NCI-H69 (cell line): ENCODE measurements at places on chromosomes 12 and 14.

- DNase-seq = no peak
Observed at GRCh38 chr12:122381021-122381420, 41.4 kb downstream of the CLIP1 start.

DNA sequence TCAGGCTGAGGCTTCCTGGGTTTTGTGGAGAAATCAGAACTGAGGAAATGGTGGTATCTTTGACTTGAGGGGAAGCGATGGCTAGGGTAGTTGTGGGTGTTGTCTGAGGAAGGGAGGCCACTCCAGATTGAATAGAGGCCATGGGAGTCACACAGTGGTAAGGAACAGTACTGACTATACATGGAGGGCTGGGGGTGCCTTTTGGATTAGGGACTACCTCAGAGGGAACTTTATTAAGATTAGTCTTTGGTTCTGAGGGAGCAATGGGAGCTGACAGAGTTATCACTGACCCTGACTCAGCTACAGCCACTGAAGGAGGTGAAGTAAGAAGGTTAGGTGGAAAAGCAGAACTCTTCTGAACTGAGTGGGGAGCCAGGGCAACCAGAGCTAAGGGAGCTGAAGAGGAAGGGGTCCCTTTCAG is 4.4 kb downstream of the NACA start:
- DNase-seq = no peak

- DNase-seq = no peak
Observed at GRCh38 chr14:61640158-61641136, 54.9 kb upstream of the HIF1A start.

GRCh38 chr12:102728506-102729242 is 188.4 kb downstream of the PAH start:
- DNase-seq = no peak

GRCh38 chr12:2177003-2177402 is 124.2 kb downstream of the CACNA1C start:
- DNase-seq = no peak

DNA sequence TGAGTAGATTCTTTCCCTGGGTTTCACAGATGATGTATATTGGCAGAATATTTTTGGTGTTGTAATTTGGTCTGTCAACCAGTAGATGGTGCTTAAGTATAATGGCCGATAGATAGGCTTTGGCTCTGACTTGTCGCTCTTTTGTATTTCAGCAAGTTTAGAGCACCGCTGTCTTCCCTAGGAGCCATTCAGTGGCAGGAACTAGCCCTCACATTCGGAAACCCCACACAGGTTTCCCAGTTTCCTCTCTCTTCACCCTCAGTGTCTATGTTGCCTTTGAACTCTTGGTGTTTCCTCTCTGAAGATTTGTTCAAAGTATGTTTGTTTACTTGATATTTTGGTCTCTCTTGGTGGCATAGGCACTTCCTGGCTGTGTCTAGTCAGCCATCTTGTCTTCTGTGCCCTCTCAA is 102.2 kb downstream of the GPHN start:
- no peak for DNase-seq

- no peak for DNase-seq
Observed at GRCh38 chr12:125057708-125058107, 7.5 kb upstream of the AACS start.

DNA sequence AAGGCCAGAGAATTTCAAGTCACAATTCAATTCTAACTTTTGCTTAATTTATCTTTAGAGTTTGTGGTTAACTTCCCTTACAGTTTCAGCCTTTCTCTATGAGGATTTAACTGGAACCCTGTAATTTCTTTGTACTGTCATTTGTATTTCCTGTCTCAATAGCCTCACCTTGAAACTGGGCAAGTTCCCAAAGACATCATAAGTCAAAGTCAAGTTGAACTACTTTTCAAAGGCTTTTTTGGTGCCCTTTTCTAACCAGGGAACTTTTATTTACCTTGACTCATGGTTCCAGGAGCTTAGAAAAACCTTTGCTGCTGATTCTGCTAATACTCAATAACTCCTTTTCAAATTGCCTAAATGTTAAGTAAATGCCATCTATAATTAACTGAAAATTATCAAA is 200.8 kb upstream of the KRR1 start:
- peak; percentile 74 for DNase-seq

DNA sequence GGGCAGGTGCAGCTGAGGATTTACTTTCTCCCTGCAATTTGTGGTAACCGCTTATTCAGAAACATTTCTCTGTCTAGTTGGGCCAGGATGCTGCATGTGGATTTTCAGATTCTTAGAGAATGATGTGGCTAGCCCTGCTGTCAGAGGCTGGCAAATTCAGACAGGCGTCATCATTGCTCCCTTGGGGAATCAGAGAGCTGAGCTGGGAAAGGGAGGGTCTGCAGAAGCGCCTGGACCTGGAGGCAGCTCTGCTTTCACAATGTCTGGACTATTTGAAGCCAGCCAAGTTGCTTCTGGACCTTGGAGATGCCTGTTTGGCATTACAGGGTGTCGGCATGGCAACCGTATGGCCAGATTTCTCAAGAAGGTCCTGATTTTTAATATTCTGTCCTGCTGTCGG is 3.4 kb downstream of the GALNT16 start:
- peak; percentile 54 for DNase-seq

DNA sequence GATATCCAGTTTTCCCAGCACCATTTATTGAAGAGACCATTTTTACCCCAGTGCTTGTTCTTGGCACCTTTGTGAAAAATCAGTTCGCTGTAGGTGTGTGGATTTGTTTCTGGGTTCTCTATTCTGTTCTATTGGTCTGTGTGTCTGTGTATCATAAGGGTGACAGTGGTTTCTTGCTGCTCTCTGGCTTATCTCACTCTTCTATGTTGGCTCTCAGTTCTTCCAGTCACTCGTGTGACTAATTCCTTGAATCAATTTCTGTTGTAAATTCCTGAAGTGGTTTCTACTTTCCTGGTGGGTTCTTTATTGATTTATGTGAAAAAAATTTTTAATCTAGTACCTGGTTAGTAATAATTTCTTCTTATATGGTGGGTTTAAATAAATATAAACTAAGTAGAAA is 58.3 kb downstream of the OTOGL start:
- DNase-seq = no peak

DNA sequence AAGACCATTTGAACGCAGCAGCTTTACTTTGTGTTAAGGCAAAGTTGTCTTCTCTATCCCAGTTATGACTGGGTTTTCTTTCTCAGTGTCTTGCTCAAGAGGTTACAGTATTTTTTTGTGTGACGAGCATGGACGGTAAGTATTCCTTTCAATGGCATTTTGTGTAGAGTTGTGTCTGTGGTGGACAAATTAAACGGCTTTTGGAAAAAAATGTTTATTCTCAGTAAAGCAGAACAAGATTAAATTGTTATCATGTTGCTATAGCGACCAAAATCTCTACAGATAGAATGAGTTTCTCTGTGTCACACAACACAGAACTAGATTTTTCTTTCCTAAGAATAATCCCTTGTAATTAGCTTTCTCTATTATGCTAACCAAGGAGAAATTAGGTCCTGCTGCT is 417.1 kb downstream of the AEBP2 start:
- DNase-seq = peak; percentile 3

DNA sequence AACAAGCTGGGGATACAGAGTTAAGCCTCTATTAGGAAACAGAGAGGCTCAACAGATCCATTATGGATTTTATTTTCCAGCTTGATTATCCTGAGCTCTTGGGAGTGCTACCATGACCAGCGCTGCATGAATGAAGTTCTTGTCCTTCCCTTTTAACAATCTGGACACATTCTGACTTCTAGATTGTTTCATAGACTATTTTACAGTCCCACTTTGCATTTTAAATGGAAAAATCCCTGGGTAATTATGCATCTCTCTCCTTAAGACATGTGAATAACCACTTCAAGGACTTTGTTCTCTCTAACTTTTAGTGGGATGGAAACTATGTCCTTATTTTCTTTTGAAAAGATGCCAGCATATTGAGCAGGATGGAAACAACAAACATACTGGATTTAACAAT is 2.0 kb downstream of the CCDC198 start:
- no peak for DNase-seq

- DNase-seq = no peak
Observed at GRCh38 chr12:3186546-3187215, 109.5 kb downstream of the TSPAN9 start.

GRCh38 chr12:131589966-131590365 is 120.9 kb upstream of the SFSWAP start:
- peak; percentile 8 for DNase-seq

DNA sequence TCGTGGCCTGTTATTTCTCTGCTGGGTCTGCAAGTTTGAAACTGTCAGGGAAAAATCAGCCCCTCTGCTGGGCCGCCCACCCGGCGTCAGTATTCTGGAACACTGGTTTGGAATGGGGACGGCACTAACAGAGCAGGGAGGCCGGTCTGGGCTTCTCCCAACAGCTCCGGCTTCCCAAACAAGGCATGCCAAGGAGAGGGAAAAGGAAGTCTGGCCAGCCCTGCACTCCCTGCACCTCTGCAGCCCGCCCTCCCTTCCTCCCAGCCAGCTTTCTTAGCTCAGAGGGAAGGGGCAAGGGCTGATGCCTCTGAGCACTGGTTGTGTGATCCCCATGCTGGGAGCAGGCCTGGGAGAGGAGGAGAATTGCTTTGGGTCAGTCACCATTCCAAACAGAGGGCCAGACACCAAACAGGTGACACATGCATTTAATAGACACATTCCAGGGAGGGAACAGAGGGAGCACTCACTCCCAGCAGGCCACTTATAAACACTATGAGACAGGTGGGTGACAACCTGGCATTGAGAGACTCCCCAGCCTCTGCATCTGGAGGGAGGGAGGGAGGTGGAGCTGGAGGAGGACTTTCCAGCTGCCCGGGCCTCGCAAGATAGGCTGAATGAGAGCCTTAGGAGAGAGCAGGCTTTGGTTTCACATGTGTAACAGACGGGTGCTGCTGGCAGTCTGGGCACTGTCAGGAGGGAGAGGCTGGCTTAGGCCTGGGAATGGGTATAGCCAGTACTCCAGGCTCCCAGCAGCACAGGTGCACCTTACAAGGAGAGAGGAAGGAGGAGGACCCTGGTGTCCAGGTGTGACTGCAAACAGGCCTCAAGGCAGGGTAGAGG is 10.3 kb downstream of the KRT75 start:
- DNase-seq = peak; percentile 81
